Adrenal gland (tissue), 19 donors: ENCODE measurements at places on chromosomes 2 and 18. TPM values are rescaled to one million over a fixed set of nuclear protein-coding genes. Genes with fewer than 3 reads are reported as not detected.

- H3K27me3 ChIP-seq = no peaks in the 10 kb centered on the region
- no peak overlapping the region for H3K4me3 ChIP-seq
- H3K4me1 ChIP-seq = no peaks in the 10 kb centered on the region
- H3K36me3 ChIP-seq = no peaks in the 10 kb centered on the region
- DNase-seq = no peak
- no peak overlapping the region for H3K27ac ChIP-seq
These were observed 997 bp upstream of the DRC1 start for GRCh38 chr2:26400723-26401122.

GRCh38 chr2:135299658-135300244 lies 231.3 kb downstream of the ZRANB3 start:
- H3K4me1 ChIP-seq = no peaks in the 10 kb centered on the region
- no peaks in the 10 kb centered on the region for H3K36me3 ChIP-seq
- H3K27me3 ChIP-seq = no peaks in the 10 kb centered on the region
- no peak for DNase-seq
- no peak overlapping the region for H3K4me3 ChIP-seq
- no peak overlapping the region for H3K27ac ChIP-seq

- no peak overlapping the region for H3K4me3 ChIP-seq
- no peaks in the 10 kb centered on the region for H3K36me3 ChIP-seq
- H3K4me1 ChIP-seq = no peaks in the 10 kb centered on the region
- H3K27me3 ChIP-seq = no peaks in the 10 kb centered on the region
These were observed 550.4 kb downstream of the ARHGAP15 start for GRCh38 chr2:143679617-143680016.

DNA sequence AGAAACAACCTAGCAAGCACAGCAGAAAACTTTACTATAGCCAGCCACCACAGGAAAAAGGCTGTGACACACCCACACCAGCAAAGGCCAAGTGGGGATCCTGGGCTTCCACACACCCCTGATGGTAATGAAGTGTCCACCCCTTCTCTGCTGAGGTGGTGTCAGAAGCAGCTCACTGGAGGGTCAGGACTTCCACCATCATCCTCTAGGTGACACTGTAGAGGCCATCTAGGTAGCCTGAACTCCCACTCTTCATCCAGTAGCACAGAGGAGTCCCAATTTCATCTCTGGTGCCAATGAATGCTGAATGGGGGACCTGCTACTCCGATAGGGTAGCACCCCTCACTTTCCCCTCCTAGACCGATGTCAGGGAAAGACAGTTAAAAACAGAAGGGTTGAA lies 1544.4 kb downstream of the LRP1B start:
- H3K27ac ChIP-seq = no peak overlapping the region
- no peak overlapping the region for H3K4me3 ChIP-seq
- peak; percentile 22 for DNase-seq
- no peaks in the 10 kb centered on the region for H3K27me3 ChIP-seq
- no peaks in the 10 kb centered on the region for H3K36me3 ChIP-seq
- no peaks in the 10 kb centered on the region for H3K4me1 ChIP-seq

DNA sequence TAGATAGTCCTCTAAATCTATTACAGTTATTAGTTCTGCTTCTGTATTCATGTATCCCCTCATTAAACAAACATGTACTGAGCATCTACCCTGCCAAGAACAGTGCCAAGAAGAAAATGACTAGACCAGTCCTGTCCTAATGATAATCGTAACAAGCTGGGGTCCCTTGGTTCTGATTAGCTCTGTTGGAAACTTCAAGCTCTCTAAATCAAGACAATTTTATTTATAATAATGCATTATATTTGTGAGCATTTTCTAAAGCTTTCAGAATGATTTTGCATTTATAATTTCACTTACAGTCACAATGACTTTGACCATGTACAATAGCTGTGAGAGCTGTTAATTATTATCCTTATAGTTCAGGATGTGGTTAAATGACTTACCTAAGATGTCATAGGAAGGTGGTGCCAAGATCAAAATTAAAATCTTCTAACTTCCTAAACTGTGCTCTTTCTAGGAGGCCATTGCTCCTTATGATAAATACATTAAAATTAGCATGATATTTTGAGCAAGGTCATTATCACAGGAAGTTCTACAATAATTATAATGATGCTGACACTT lies 336.5 kb upstream of the SLC39A10 start:
- no peaks in the 10 kb centered on the region for H3K27me3 ChIP-seq
- no peaks in the 10 kb centered on the region for H3K36me3 ChIP-seq

GRCh38 chr2:36478332-36478738 lies 119.6 kb downstream of the FEZ2 start:
- H3K4me3 ChIP-seq = no peak overlapping the region
- no peaks in the 10 kb centered on the region for H3K27me3 ChIP-seq
- H3K4me1 ChIP-seq = peaks cover 12% of the 10 kb centered on the region
- H3K36me3 ChIP-seq = no peaks in the 10 kb centered on the region
- DNase-seq = peak; percentile 88

GRCh38 chr2:27069436-27069835 lies 2.0 kb downstream of the OST4 start:
- H3K4me3 ChIP-seq = no peak overlapping the region
- DNase-seq = no peak
- H3K27me3 ChIP-seq = no peaks in the 10 kb centered on the region
- no peaks in the 10 kb centered on the region for H3K36me3 ChIP-seq

DNA sequence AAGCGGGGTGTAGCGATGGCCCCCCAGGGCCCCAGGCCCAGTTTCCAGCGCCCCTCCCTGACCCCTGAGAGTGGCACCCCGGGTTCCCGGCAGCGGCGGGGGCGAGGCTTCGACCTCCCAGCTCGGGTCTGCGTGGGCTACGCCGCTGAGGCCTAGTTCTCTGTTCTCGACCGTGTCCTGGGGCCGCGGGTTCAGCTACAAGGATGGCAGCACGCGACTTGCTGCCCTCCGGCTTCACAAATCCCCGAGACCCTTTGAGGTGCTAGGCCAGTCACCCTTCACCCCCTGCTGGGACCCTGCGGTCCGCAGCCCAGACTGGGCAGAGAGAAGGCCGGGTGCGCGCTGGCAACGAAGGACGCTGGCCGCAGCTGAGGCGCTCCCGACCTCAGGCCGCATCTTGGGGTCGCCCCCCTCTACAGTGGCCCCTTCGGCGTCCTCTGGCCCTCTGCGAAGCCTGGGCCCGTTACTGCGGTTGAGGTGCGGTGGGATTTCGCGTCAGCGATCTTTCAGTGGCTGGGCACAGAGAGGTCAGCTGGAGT lies 1.2 kb downstream of the OTX1 start:
- no peaks in the 10 kb centered on the region for H3K36me3 ChIP-seq
- DNase-seq = no peak
- H3K27me3 ChIP-seq = peaks cover 75% of the 10 kb centered on the region

DNA sequence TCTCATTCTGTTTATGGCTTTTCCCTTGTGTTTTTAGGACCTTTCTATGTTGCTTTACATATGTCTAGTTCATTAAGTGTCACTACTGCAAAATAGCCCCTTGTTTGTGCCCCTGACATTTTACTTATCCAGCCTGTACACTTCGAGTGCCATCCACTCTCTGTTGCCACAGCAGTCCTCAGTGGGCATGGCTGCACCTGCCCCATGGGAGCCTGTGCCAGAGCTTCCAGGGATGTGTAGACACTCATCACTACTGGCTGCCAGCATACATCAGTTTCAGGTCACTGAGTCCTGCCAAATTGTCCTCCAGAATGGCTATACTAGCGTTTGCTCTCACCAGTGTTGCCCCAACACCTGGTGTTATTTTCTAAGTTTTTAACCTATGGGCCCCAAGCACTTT lies 80.4 kb downstream of the ARMC9 start:
- H3K4me1 ChIP-seq = peaks cover 4% of the 10 kb centered on the region
- H3K36me3 ChIP-seq = no peaks in the 10 kb centered on the region
- H3K27ac ChIP-seq = no peak overlapping the region
- no peak for DNase-seq
- H3K4me3 ChIP-seq = no peak overlapping the region

GRCh38 chr2:14336759-14337382 lies 295.6 kb upstream of the LRATD1 start:
- H3K27me3 ChIP-seq = no peaks in the 10 kb centered on the region
- no peak overlapping the region for H3K27ac ChIP-seq
- no peaks in the 10 kb centered on the region for H3K4me1 ChIP-seq
- no peaks in the 10 kb centered on the region for H3K36me3 ChIP-seq

DNA sequence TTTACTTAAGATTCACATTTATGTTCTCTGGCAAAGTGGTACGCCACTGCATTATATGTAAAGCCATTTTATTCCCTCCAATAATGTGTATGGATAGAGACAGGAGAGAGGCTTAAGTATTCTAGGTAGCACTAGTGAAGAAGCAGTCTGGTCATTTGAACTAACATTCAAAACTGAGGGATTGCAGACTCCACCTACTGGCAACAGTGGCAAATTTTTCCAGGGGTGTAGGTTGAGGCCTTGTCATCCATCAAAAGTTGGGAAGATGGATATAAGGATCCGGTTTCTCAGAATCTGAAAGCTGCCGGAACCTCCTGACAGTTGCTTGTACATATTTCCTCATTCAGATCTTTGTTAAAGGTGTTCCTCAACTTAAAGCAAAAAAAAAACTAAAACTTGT lies 465.5 kb upstream of the FSHR start:
- DNase-seq = no peak
- H3K27me3 ChIP-seq = no peaks in the 10 kb centered on the region
- no peaks in the 10 kb centered on the region for H3K36me3 ChIP-seq
- H3K4me1 ChIP-seq = no peaks in the 10 kb centered on the region
- H3K4me3 ChIP-seq = no peak overlapping the region
- no peak overlapping the region for H3K27ac ChIP-seq

DNA sequence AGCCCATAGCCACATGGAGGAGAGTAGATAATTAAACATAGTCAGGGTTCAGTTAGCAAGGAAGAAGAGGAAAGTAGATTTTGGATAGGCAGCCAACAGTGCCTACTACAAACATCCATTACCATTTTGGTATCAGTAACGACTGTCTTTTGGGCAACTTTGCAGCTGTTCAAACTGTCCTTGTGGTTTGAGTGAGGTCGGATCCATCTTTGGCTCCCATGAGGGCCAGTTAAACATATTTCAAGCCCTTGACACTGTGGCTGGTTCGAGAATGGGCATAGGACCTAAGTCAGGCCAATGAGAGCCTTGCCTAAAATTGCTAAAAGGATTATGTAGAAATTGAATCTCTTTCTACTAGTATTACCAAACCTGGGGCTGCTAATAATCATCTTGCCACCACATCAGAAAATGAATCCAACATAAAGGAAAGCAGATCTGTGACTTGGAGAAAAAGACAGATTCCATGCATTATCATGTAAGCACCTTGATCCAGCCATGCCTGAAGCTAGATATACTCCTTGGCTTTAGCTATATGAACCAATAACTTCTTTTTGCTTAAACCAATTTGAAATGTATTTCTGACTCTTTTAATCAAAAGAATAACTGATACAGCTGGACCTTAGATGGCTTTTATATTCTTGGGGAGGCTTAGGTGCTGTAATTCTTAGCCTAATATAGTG lies 75.0 kb upstream of the STAM2 start:
- no peaks in the 10 kb centered on the region for H3K36me3 ChIP-seq
- no peaks in the 10 kb centered on the region for H3K4me1 ChIP-seq
- DNase-seq = no peak
- H3K27ac ChIP-seq = no peak overlapping the region
- H3K27me3 ChIP-seq = no peaks in the 10 kb centered on the region

- H3K36me3 ChIP-seq = no peaks in the 10 kb centered on the region
- no peak overlapping the region for H3K4me3 ChIP-seq
- DNase-seq = no peak
- no peak overlapping the region for H3K27ac ChIP-seq
- no peaks in the 10 kb centered on the region for H3K27me3 ChIP-seq
- H3K4me1 ChIP-seq = no peaks in the 10 kb centered on the region
These were observed 342.4 kb downstream of the AKAIN1 start for GRCh38 chr18:4854671-4855070.

DNA sequence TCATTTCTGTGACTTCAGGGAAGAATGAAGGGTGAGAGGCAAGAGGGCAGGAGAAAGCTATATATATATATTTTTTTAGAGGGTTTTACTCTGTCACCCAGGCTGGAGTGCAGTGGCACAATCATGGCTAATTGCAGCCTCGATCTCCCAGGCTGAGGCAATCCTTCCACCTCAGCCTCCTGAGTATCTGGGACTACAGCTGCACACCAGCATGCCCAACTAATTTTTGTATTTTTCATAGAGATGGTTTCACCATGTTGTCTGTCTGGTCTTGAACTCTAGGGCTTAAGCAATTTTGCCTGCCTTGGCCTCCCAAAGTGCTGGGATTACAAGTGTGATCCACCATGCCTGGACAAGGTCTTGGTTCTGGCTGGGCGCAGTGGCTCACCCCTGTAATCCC lies 3.4 kb downstream of the ATIC start:
- no peaks in the 10 kb centered on the region for H3K36me3 ChIP-seq
- peaks cover 13% of the 10 kb centered on the region for H3K4me1 ChIP-seq
- no peaks in the 10 kb centered on the region for H3K27me3 ChIP-seq
- no peak overlapping the region for H3K27ac ChIP-seq
- no peak for DNase-seq

DNA sequence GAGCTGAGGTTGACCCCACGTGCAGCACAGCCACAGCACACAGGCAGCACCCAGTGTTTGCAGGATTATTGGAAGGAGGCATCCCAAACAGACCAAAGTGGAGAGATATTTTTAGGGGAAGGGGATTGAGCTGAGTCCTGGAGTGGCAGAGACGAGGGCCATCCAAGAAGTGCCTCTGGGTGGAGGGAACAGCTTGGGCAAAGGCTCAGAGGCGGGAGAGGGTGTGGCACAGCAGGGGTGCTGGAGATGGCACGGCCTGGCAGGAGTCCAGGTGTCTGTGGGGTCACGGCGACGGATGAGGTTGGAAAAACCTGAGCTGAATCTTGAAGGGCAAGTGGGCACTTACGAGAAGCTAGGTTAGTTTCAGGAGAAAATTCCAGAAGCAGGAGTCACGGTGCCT lies 60.6 kb downstream of the INHBB start:
- H3K4me1 ChIP-seq = no peaks in the 10 kb centered on the region
- H3K36me3 ChIP-seq = no peaks in the 10 kb centered on the region
- no peak overlapping the region for H3K4me3 ChIP-seq
- DNase-seq = no peak
- H3K27ac ChIP-seq = no peak overlapping the region

DNA sequence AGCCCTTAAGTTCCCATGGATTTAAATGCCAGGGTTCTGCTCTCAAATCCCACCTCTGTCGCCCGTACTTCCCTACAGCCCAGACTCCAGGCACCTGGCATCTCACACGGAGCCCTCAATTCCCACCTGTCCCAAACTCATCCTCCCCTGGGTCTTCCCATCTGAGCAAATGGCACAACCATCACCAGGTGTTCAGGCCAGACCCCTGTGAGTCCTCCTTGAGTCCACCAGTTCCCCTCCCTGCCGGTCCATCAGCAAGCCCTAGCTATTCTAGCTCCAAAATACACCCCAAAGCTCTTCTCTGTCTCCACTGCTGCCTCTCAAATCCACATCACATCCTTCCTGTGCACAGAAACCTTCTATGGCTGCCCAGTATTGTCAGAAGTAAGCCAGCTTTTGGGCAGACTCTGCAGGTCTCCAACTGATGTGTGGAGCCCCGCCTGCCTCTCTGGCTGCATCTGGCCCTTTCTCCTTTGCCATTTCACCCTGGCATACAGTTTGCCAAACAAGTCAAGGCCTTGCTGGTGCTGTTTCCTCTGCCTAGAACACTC lies 67.7 kb downstream of the DNMT3A start:
- H3K4me1 ChIP-seq = peaks cover 17% of the 10 kb centered on the region
- DNase-seq = no peak
- no peak overlapping the region for H3K27ac ChIP-seq

GRCh38 chr2:176117162-176117822 lies 714 bp downstream of the HOXD10 start:
- H3K27ac ChIP-seq = no peak overlapping the region
- DNase-seq = no peak
- H3K36me3 ChIP-seq = no peaks in the 10 kb centered on the region

GRCh38 chr18:58637946-58638345 lies 9.1 kb upstream of the ALPK2 start:
- H3K27me3 ChIP-seq = no peaks in the 10 kb centered on the region
- H3K27ac ChIP-seq = no peak overlapping the region
- DNase-seq = no peak
- no peaks in the 10 kb centered on the region for H3K36me3 ChIP-seq

Gene ATP8B1
- 26.6 TPM for total RNA-seq
